ENCODE measurements at places on chromosomes 2 and 18.
A peak's percentile ranks its signal among the peaks of the same experiment; 100 is the strongest.

DNA sequence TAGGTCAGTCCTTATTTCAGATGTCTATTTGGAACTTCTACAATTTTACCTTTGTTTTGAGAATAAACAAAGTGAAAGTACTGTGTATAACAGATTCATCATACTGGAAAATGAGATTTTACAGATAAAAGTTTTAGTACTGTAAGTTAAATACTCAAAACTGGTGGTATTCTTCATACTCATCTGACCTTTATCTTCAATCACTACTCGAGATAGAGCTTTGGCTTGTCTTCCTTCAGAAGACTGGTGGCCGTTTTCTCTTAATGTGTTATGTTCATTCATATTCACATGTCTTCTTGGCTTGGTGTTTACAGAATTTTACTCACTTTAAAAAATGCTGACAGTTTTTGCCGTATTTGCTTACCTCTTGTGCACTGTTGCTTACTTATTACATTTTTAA lies 2.1 kb downstream of the SPOPL start:
- no peak for DNase-seq

DNA sequence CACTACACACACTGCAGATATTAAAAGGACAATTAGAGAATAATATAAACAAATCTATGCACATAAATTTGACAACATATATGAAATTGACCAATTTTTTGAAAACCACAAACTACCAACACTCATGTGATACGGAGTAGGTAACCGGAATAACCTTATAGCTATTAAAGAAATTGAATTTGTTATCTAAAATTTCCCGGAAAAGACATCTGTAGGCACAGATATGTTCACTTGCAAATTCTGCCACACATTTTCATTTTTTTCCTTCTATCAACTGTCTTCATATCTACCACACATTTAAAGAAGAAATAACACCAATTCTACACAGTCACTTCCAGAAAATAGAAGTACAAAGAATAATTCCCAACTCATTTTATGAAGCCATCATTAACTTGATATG lies 22.4 kb downstream of the NLRC4 start:
- DNase-seq: no peak

- DNase-seq: no peak
Observed at GRCh38 chr2:125169764-125170146, 1144.7 kb downstream of the CNTNAP5 start.

GRCh38 chr2:199704358-199705238 lies 146.4 kb downstream of the FTCDNL1 start:
- peak; percentile 47 for DNase-seq

DNA sequence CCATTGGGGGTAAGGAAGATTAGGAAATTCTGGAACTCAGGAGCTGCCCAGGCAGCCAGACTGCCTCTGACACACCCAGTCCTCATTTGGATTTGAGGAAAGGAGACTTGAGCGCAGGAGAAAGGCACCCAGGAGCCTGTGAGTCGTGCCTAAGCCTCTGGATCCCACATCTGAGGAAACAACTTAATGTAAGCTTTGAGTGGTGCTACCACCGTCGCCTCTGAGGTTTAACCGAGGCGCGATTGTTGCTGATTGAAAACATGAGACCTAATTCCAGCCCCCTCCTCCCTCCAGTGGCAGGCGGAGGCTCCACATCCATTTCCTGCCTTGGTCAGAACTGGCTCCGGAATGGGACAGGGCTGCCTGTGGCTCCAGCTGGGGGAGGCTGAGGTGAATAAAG lies 176.7 kb upstream of the PKDCC start:
- no peak for DNase-seq

DNA sequence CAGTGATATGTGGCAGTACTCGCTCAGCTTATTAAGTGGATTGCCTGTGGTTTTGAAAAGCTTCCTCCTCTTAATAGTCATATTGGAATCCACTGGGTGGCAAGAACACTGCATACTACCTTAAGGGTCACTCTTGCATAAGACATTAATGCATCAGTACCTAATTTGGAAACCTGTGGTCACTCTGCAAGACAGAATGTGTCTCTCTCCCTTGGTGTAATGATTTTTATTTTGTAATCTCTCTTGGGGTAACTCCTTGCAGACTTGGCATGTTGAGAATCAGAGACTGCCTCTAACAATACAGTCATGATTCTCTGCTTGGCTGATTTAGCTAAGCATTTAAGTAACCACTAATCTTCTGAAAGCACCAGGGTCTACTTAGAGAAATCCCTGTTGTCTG lies 33.0 kb upstream of the IER3IP1 start:
- no peak for DNase-seq

GRCh38 chr2:95043300-95044093 lies 18.0 kb downstream of the MAL start:
- no peak for DNase-seq

- no peak for DNase-seq
Observed at GRCh38 chr2:17107151-17107550, 411.1 kb downstream of the RAD51AP2 start.

DNA sequence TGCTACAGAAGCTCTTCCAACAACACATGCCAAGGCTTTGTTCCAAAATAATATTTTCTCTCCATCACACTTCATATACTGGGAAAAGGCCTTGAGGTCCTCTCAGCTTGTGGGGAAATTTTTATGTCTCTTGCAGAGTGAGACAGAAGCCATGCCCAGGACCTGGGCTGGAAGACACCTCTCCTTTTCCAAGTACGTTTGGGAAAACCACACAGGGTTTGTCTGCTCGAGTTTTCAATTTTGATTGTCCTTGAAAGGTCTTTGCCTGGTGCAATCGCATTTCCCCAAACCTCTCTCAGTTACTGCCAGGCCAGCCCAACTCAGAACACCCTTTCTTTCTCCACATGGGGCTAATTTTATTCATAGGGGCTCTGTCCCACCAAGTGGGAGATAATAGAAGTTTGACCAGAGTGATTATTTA lies 272.2 kb downstream of the OSR1 start:
- no peak for DNase-seq
